ENCODE measurements at places on chromosomes 7 and 10.

DNA sequence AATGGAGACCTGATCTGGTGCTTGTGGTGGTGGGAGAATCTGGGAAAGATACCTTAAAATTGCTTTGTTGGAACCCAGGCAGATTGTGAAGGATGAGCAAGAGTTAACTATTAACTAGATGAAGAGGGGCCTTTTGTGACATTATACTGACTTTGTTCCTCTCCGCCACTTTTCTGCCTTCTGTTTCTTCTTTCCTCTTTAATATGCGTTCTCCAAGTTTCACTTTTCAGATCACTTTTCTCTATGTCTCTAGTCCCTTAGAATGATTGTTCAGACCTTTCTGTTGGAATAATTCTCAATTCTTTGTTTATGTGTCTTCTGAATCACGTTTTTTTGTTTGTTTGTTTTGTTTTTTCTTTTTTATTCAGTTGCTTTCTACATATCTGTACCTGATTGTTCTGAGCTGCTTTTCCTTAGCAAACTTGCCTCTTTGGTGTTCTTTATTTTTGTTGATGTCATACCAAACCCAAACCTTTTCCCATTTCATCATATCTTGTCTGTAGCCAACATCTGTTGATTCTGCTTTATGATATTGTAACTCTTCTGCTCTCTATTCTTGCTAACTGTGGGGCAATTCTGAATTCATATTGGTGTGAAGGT, 2.8 kb downstream of the BMPR1A start:
- DNase-seq: no peak

- no peak for DNase-seq
These were observed 19.2 kb upstream of the SEC61G start for GRCh38 chr7:54778166-54778565.

GRCh38 chr7:151146761-151147160, 20.7 kb downstream of the GBX1 start:
- no peak for DNase-seq

DNA sequence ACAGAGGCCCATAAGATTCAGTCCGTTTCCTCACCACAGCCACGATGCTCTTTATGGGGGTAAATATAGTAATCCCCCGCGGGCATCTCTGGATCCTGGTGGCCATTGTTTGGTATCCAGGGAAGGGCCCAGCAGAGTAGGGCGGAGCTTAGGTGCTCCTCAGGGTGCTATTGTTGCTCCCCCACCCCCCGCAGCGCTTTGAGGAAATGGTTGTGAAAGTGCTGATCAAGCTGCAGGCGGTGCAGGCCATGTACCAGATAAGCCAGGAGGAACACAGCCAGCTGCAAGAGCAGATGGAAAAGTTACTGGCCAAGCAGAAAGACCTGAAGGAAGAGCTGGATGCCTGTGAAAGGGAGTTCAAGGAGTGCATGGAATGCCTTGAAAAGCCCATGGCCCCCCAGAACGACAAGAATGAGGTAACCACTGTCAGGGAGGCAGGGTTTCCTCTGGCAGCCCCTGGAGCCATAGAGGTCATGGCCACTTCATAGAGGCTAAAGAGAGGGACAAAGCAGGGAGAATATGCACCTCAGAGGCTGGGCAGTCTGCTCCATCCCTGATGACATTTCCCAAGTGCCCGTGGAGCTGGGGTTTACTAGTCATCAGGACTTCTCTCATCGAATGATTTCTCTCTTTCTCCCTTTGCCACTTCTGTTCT, 17.6 kb upstream of the FLNC start:
- no peak for DNase-seq

DNA sequence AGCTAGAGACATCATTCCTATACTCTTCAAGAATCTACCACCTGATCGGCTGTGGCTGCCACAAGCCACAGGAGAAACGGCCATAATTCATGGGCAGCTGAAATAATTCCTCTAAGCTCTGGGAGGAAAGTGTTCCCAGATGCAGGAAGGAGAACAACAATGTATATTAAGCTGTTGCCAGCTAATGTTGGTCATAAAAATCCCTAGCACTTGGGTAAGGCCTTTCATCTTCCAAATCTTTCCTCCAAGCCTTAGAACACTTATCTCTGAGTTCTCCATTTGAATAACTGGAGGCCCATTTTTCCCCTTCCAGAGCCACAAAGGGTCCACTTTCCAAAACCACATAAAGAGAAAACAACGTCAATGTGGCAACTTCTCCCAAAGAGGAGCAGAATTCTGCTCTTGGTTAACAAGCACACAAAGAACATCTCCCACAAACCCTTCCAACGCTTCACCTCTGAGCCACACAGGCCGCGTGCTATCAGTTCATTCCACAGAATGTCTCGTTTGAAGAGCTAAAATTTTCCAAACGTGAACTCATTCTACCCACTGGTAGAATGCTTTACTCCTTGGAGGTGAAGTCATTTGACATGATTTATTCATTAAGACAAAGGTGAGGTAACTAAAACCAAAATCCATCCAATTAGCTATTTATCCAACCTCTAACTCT, 11.2 kb downstream of the KCNMA1 start:
- DNase-seq: no peak

DNA sequence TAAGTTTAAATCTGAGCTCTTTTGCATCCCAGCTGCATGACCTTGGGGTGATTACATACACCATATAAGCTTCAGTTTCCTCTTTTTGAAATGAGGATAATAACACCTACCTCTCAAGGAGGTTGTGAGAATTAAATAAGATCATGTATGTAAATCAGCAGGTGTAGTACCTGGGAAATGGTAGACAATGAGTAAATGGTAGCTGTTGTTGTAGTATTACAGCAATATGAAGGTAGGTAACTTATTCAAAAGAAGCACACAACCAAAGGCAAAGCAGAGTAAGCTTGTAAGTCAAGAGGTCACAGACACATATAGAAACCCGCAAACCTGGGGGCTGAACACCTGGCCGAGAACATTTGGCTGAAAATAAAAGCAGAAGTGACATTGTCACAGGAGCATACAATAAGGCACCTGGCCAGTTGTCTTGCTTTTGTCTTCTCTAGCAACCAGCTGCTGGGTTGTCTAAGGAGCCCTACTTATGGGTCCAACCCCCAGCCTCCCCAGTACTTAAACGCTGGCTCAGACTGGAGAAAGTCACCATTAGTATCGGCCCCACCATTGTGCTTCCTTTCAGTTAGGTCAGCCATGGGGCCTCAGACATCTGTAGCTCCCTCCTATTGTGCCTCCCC, 203.6 kb upstream of the MKLN1 start:
- peak; percentile 48 for DNase-seq

GRCh38 chr7:95904099-95904498, 131.7 kb downstream of the DYNC1I1 start:
- no peak for DNase-seq

DNA sequence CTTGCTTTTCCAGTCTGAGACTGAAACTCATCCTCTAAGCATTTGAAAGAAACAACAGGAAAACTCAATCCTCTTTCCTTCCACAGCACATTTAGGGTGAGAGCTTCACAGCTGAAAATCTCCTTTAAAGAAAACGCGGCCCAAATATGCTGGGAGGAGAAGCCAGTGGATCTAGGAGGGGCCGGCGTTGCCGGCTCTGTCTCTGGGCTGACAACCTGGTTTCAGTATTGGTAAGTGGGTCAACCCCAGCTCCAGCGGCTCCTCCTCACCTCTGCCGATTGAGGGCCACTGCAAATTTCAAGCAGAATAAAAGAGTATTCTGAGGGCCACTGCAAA, 75.3 kb upstream of the CPXM2 start:
- DNase-seq: no peak

DNA sequence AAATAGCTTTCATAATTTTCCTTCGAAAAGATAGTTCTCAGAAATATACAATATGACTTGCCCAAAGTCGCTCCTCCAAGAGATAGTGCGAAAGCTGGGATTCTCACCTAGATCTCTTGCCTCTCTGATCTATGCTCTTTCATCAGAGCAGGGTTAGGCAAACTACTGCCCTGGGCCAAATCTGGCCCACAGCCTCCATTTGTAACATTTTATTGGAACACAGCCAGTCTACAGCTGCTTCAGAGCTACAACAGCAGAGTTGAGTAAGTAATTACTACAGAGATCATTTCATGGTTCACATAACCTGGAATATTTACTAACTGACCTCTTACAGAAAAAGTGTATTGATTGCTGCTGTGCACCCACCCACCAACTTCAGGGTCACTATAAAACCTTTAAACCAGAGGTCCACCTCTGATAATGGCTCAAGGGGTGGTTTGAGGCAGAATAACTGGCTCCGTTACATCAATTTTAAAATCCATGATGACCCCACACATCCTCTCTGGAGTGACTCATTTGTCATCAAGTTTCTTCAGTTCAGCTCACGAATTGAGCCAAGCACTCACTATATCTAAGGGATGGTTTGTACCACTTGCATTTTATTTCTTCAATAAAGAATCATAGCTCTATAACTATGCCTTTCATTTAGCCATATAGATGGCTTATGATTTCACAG, 1019.0 kb downstream of the XPNPEP1 start:
- DNase-seq: no peak

DNA sequence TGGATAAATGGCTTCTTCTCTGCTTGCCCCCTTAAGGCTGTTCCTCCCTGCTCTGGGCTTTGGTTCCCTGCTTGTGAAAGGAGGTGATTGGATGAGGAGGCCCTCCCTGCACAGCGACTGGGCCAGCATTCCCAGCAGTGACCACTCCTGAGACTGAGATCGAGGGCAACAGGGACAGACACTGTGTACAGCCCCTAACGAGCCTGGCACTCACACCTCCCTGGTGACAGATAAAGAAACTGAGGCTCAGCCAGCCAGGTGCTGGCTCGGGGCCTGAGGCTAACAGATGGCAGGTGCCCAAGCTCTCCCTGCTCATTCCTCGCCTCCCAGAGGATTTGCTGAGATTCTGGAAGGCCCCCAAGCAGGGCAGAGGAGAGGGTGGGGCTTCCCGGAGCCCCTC, 12.0 kb upstream of the AQP1 start:
- DNase-seq: no peak

GRCh38 chr10:79435271-79436065, 10.0 kb downstream of the ZCCHC24 start:
- DNase-seq: no peak

- DNase-seq: no peak
These were observed 83.2 kb downstream of the PIP4K2A start for GRCh38 chr10:22631185-22631584.

GRCh38 chr10:485776-486175, 203.7 kb downstream of the DIP2C start:
- no peak for DNase-seq

GRCh38 chr10:97892506-97892905, 42.9 kb downstream of the GOLGA7B start:
- DNase-seq: no peak

- DNase-seq: no peak
These were observed 34.6 kb downstream of the AMZ1 start for GRCh38 chr7:2722591-2722990.

DNA sequence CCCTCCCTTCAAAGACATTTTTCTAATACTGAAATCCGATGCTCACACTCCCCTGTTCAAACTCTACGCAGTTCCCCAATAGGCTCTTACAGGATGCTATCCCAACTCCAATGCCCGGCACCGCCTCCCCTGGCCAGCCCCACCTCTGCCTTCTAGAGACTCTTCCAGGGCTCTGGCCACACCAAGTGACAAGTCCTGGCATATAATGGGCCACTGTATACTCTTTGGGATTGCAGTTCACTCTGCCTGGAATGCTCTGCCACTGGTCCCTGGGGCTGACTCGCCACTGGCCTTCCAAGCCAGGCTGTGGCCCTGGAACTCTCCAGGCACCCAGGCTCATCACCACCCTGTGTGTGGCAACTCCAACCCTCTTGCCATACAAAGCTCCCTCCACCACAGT, 3.1 kb upstream of the BRI3 start:
- no peak for DNase-seq

DNA sequence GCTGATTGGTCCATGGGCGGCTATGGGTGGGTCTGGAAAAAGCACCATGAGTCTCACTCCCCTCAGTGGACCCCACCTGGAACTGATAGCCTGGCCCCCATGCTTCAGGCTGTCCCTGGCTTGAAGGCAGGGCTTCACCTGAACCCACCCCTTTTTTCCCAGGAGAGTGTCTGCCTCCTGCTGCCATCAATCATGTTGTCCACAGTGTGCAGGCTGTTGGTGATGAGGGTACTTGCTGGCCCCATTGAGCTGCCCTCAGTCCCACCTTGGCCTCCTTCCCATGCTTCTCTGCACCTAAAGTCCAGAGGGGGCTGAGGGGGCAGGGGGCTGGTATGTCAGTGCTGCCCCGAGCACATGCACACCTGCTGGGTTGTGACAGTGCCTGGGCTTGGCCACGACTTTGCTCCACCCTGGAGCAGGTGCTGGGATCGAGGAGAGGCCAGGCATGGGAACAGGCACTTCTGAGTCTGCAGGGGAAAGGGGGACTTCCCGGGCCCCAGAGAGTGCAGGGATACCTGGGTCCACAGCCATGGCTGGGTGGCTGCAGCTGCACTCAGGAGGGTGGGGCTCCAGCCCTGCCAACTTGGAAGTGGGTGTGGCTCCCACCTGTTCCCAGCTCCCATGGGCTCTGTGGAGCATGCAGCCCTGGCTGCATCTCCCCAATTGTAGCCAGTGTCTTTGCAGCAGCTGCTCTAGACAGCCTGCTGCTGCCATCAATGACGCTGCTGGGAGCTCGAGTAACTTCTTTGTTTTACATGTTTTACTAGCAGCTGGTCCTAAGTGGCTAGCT, 56.9 kb downstream of the ADK start:
- DNase-seq: no peak

- DNase-seq: no peak
These were observed 174.2 kb downstream of the KMT2E start for GRCh38 chr7:105188201-105188600.

DNA sequence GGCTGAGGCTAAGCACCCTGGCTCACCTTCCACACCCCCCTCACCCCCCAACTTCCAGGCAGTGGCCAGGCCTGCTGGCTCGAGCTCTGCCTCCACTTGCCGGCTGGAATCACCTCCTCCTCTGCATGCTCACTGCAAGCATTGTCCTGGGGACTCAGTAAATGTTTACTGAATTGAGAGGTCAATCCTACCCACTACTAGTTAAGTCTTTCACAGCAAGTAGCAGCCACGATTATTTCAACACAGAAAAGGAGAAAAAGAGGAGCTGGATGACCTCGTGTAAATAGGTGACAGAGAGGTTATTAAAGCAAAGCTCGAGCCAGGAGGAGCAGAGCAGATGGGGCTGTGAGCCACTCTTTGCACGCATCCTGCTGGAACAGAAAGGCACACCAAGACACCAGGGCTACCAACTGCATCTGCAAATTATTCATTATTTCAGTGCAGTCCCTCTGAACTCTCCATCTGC, 32.1 kb downstream of the HIPK2 start:
- no peak for DNase-seq

DNA sequence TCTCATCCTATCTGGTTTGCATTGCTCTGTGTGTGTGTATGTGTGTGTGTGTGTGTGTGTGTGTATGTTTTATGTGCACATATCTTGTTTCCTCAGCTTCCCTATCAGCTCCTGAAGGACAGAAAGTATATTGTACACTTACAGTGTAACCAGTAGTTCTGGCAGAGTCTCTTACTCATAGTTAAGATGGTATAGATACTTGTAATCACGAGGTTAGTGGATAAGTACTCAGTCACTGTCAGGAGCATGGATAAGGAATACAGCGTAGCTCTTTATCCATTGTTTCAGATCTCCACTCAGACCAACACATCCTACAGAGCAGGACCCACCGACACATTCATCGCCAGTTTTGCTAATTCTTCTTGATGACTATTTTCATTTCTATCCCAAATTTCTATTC, 275.0 kb downstream of the TSPAN12 start:
- DNase-seq: no peak

Data from GM18507 (cell line).